Head of caudate nucleus (tissue), 42 donors: ENCODE measurements at places on chromosomes 1 and 21.

DNA sequence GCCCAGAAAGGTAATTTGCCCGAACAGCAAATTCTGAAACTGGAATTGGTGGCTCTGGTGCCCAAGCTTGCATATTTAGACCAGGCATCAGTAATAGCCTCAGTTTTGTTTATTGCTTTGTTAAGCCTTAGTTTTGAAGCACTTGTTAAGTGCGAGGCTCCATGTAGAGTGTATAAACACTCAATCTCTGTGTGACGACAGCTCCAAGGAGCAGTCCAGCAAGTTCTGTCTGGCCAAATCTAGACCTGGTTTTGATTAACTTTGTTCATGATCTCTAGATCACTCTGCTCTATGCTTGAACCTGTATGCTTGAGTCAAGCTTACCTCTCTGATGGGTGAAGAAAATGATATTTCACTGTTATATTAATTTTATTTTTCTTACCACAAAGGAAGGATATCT is 37.4 kb downstream of the DOP1B start:
- no peak for DNase-seq

DNA sequence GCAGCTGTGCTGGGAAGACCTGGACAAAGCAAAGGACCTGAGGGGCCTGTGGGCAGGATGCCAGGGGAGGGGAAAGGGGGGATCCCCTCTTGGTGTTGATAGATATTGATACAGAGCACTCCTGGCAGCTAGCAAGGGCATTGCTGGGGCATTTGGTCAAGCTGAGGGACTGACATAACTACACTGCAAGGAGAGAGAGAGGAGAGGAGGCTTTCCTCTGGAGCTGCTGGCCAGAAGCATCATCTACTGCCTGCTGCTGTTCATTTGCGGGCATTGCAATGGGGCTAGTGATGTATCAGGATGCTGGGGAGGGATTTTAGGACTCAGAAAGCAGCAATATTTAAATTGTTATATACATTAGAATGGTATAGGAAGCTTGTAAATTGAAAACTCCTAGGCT is 142.0 kb downstream of the ZNF648 start:
- no peak for DNase-seq

- no peak for DNase-seq
Measured at GRCh38 chr1:229075217-229075616, 195.7 kb upstream of the RAB4A start.

- no peak for DNase-seq
Measured at GRCh38 chr1:184827600-184828368, 73.1 kb upstream of the EDEM3 start.

DNA sequence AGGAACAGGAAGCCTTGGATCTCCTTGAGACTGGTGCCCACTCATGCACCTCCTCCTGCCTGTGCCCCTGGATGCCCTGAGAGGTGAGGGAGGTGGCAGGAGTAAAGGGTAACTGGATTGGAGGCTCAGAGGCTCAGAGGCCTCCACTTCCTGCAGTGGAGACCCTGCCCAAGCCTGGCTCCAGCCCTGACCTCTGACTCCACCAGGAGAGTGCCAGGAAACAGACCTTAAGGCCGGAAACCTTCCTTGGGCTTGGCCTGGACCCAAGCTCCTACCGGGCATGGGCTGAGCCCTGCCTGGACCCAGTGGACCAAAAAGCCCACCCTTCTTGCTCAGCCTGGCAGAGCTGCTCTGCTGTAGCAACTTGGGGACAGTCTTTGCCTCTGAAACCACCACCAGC is 15.0 kb upstream of the CELA3B start:
- DNase-seq = no peak

DNA sequence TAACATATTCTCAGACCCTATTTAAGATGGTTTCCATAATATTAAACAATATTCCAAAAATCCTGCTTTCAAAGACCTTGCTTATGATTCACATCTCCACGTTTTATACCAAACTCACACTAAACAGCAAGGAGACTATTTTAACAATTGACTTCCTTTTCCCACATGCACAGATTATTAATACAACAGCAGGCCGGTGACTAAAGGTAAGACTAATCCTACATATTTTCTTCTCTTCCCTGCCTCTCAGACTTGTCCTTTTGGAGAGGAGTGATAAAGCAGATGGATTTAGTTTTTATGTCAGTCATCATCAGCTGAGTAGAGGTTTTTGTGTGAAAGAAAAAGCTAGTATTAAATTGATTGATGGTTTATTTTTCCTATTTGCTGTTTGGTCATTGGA is 400.6 kb downstream of the NTNG1 start:
- no peak for DNase-seq

GRCh38 chr1:67476906-67477305 is 46.7 kb upstream of the SERBP1 start:
- DNase-seq = no peak

GRCh38 chr1:211920141-211920572 is 89.6 kb upstream of the LPGAT1 start:
- no peak for DNase-seq

GRCh38 chr1:87930796-87931195 is 602.1 kb downstream of the LMO4 start:
- DNase-seq = no peak

- no peak for DNase-seq
Measured at GRCh38 chr1:92317836-92318493, 19.1 kb downstream of the RPAP2 start.

GRCh38 chr1:47711848-47712492 is 274.1 kb downstream of the FOXD2 start:
- DNase-seq = no peak

GRCh38 chr1:81731989-81732388 is 68.7 kb upstream of the ADGRL2 start:
- no peak for DNase-seq

DNA sequence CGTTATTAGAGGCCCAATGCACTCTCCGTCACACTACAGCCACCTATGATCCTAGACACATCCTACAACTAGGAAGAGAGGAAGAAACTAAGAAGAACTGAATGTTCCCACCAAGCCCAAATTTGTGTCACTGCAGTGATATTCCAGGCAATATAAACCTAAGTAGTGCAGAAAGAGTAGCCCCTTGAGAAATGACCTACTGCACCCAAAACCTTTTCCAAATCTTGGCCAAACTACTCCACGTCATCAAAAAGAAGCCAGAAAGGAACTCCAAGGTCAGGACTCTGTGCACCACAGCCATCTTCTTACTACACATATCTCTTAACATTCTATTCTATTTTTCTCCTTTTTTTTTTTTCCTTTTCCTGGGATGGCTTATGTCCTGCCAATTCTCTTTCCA is 60.2 kb downstream of the ADAMTS1 start:
- no peak for DNase-seq

- no peak for DNase-seq
Measured at GRCh38 chr1:114517348-114517747, 6.3 kb upstream of the TRIM33 start.

DNA sequence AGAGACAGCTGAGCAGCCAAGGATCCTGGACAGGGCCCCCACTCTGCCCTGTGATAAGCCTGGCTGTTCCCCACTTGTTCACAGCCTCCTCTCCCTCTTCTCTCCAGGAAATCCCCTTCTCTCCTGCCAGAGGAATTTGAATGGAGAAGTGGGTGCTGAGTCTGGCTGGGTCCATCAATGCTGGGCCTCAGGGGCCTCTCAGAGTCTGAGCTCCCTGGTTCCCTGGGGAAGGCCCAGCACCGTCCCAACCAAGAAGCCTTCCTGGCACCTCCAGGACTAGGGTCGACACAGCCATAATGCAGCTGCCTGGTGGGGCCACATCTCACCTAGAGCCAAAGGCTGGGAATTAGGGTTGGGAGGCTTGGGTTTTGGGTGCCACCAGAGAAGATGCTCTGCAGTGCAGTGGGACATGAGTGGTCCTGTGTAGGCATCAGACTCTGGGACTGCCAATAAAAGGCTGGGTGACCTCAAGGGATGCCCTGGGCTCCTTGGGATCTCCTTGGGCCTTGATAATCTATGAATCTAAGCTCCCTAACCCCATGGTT is 2.5 kb downstream of the MYBPH start:
- no peak for DNase-seq

- no peak for DNase-seq
Measured at GRCh38 chr1:208928349-208929010, 655.0 kb upstream of the CAMK1G start.

GRCh38 chr1:165890684-165891083 is 63.3 kb downstream of the UCK2 start:
- no peak for DNase-seq

- DNase-seq = no peak
Measured at GRCh38 chr1:185539277-185539943, 194.8 kb upstream of the HMCN1 start.

DNA sequence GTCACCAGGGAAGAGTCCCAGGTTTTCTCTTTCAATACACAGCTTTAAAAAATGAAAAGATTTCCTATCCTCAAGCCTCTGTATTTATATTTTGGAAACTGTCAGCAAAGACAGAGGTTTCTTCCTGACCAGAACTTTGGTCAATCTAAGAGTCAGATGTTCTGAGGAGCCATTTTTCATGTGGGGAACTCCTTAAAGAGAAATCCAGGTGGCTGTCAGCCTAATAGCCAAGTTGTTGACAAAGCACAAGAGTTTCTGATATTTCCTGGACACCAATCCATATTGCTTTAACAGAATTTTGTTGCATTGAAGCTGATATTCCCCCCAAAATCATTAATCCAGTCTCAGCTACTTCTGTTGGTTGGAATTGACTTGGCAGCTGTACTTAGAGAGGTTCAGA is 318.6 kb upstream of the NFIA start:
- DNase-seq = no peak

GRCh38 chr1:207861442-207862177 is 49.3 kb downstream of the CD34 start:
- DNase-seq = no peak

DNA sequence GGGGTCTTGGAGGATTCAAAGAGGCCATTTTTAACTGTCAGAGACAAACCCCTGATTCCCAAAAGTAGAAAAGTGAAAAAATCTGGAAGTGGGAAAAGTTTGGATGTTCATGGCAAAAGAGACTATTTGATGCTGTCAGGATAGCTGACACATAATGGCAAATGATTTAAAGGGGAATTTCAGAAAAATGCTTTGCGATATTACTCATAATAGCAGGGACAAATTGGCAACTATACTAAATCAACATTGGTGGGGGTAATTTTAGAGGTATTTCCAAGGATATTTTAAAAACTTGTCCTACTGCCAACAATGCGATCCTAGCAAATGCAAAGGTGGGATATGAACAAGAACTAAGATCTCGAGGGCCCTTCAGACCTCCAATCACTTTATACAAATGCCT is 5.3 kb upstream of the GSTM4 start:
- no peak for DNase-seq

DNA sequence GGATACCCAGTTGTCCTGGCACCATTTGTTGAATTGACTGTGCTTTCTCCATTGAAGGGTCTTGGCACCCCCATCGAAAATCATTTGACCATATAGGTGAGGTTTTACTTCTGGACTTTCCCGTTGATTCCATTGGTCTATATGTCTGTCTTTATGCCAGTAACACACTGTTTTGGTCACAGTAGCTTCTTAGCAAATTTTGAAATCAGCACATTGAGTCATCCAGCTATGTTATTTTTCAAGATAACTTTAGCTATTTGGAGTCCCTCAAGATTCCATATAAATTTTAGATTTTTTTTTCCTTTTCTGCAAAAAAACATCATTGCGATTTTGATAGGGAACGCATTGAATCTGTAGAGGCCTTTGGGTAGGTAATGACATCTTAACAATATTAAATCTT is 235.6 kb downstream of the SMYD3 start:
- DNase-seq = no peak

GRCh38 chr1:156874572-156875340 is 14.1 kb downstream of the NTRK1 start:
- no peak for DNase-seq

- DNase-seq = no peak
Measured at GRCh38 chr1:173095632-173096031, 44.9 kb upstream of the TNFSF18 start.

- no peak for DNase-seq
Measured at GRCh38 chr1:193270996-193271395, 84.6 kb upstream of the B3GALT2 start.

DNA sequence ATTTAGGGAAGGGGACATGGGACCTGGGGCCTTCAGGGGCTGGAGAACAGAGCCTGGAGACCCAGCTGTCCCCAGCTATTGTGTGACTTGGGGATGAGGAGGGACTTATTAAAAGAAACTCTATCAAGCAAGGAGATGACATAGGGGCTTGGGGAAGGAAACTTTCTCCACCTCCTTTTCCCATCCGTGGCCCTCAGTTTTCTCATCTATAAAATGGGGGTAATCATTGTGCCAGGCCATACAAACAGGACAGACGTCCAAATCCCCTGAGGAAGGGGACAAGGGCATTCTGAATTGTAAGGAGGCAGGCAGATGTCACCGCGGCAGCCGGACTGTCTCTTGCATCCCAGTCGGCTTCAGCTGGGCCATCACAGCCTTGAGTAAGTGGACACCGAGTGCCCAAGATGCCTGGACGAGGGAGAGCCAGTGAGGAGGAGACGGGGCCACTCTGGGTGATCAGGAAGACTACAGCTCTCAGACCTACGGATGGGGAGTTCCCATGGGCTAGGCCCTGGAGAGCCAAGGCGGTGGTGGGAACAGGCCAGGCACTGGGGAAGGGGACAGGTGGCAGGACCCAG is 1.9 kb downstream of the FBXO2 start:
- no peak for DNase-seq

DNA sequence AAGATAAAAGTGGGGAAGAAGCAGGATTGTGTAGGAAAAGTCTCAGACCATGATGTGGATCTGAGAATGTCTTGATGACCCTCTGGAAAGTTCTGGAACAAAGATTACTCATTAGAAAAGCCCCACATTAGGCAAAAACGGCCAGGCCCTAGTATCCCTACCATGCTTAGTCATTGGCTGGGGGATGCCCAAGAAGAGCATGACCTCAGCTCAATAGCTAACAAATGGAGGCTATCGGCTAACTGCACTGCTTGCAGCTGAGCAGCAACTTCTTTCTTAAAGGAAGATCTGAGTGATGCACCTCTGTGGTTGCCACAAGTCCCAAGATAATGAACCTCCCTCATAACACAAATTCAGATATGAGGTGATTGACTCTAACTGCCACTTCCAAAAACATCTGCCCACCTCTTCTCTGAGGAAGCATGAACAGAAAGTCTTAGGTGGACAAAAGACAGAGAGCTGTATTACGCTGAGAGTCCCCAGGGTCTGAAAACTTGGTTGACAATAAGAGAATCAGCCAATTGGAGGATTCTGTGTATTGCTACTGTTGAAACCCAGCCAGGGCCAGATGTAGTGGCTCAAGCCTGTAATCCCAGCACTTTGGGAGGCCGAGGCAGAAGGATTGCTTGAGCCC is 64.6 kb upstream of the AK4 start:
- no peak for DNase-seq

DNA sequence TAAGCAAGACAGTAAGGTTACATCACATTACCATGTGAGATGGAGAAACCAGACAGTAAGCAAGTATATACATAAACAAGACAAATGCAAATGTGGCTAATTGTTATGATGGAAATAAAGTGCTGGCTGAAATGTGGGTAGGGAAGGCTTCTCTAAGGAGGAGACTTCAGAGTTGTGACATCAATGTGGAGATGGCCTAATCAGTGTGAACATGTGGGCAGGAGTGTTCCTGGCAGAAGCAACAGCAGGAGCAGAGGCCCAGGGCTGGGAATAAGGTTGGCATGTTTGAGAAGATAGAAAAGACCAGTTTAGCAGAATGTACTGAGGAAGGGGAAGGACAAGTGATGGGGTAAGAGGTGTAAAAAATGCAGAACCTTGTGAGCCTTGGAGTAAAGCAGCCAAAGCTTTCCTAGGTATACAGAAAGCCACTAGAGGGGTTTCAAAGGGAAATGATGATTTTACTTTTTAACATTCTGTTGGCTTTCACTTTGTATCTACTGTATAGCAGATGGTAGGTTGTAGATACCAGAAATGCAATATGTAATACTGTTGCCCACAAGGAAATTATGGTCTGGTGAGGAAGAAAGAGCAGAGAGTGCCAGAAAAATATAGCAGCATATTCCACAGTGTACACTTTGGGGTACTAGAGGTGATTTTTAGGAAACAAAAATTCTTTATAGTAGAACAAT is 197.4 kb downstream of the FGGY start:
- DNase-seq = no peak
